EH (cell line): ENCODE measurements at places on chromosomes 4 and X.

GRCh38 chr4:1846580-1846979, 9.4 kb downstream of the LETM1 start:
- no peak for DNase-seq

DNA sequence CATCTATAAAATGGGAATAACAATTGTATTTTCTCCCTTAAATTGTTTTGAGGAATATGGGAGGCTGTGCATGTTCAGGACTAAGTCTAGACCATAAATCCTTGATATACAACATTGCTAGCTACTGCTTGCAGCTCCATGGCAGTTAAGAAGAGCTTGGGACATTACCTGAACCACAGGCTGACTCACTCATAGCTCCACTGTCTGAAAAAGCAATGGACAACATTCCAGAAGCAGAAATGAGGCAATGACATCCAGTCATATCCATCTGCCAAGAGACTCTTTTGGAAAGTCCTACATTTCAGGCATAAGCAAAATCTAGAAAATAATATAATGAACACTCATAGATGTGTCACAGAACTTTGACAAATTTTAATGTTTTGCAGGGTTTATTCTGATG, 167.3 kb upstream of the LEF1 start:
- DNase-seq, result peak; percentile 16

GRCh38 chr4:97670703-97671269, 472.5 kb downstream of the STPG2 start:
- no peak for DNase-seq

DNA sequence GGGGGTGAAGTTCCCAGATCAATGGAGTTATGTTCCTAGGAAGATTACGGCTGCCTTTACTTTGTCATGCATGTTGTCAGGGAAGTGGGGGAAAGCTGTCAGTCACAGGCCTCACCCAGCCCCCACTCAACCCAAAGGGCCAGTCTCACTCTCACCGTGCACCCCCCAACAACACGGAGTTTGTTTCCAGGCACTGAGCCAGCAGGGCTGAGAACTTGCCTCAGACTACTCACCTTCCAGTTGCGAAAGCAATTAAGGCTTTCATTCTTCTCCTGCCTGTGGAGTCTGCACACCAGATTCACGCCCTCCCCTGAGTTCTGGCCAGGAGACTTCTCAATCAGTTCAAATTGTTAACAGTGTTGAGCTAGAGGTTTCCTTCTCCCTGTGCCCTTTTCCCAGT, 114.3 kb downstream of the SH3BGRL start:
- peak; percentile 11 for DNase-seq

- peak; percentile 53 for DNase-seq
Measured at GRCh38 chrX:9466124-9466495, 1.3 kb downstream of the TBL1X start.
